ENCODE measurements at places on chromosomes 4 and X.

DNA sequence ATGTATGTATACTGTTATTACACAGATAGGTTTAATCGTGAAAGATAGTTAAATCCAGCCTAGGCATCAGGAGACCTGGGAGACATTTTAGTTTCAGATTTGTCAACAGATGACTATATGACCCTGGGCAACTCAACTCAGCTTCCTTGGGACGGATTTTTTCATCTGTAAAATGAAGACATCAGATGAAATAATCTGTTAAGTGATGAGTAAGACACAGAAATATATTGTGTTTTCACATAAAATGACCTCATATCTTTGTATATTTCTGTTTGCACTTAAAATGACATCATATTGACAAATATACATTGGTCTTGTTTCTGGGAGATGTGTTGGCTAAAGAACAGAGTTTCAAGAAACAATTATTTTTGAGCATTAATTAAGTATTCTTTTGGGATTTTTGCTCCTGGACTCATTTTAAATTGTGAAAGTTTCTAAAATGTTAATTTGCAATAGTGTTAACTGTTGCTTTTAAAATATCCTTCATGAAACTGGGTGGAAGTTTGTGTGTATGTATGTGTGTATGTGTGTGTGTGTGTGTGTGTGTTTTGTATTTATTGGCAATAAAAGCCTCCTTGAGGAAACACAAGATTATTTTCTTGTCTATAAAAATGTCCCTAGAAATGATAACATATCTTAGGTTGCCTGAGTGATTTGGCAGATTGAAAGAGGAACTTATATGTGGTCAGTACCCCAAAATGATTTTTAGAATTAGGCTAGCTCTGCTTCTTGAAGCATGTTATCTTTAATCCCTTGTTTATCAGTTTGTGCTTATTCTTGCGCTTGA lies 29.1 kb upstream of the MMAA start:
- no peak for DNase-seq

GRCh38 chr4:56817840-56818491 lies 3.5 kb downstream of the SPINK2 start:
- DNase-seq: no peak

DNA sequence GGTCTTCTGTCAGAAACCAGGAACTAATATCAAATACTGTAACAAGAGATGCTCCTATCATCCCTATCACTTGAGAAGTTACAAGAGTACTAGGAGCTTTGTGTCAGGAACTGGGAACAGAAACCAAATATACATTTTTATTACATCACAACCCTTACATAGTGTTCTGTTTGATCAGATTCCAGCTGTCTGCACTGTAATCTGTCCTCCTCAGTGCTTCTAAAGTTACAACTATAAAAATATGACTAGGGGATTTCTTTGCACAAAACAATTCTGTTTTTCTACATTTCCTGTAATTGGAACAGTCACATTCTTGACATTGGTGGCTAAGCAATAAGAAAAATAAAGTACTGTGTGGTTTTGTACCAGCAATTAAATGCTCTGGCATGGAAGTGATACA lies 686.0 kb downstream of the PDHA2 start:
- no peak for DNase-seq

DNA sequence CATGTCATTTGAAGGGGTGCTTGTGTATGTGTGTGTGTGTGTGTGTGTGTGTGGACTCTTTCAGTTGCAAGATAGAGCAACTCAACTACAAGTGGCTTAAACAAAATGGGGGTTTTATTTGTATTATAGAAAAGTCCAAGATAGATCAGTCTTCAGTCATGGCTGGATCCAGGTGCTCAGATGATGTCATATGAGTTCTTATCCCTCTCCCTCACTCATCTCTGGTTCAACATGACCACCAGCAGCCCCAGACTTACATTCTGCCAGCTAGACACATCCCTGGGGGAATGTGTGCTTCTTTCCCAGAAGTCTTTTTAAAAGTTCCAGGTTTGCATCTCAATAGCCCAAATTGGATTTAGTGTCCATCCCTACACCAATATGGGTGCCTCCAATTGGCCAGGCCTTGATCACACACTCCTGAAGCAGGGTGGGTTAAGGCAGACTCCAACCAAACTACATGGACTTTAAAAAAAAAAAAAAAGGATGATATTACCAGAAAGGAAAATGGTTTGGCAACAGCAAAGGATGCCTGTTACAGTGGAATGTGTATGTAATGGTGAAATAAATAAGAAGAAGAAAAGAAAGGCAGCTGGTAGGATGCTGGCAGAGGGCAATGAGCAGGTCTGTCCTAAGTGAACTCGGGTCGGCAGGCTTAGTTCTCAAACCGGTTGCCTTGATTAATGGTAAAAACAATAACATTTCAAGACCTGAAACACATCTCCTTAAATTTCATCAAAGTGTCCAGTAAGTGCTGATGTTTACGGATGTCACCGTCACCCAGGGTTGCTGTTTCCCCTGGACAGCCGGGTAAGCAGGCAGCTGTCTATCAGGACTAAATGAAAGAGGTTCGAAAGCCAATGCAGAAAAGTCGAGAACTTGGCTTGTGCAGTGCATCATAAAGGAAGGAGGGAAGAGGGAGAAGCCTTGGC lies 107.7 kb downstream of the SMIM20 start:
- no peak for DNase-seq

DNA sequence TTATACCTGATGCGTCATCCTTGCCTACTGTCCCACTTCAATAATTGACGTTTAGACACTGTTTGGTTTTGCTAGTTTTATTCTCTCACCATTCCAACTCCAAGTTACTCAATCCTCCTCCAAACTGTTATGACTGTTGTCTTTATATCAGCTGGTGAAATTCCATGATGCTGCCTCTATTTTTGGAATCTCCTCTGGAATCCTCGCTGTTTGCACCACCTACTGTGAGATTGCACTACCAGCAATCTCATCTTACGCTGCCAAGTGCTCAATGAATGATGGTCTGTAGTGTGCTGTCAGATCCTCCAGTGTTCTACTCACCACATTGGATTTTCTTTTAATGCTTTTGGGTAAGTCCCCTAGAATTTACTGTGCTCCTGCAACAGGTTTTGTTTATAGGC lies 13.2 kb upstream of the PCDH18 start:
- no peak for DNase-seq

All from NCI-H1048 (cell line).